Nephron progenitor cell (in vitro differentiated cells): ENCODE measurements at places on chromosomes 16 and 17.

DNA sequence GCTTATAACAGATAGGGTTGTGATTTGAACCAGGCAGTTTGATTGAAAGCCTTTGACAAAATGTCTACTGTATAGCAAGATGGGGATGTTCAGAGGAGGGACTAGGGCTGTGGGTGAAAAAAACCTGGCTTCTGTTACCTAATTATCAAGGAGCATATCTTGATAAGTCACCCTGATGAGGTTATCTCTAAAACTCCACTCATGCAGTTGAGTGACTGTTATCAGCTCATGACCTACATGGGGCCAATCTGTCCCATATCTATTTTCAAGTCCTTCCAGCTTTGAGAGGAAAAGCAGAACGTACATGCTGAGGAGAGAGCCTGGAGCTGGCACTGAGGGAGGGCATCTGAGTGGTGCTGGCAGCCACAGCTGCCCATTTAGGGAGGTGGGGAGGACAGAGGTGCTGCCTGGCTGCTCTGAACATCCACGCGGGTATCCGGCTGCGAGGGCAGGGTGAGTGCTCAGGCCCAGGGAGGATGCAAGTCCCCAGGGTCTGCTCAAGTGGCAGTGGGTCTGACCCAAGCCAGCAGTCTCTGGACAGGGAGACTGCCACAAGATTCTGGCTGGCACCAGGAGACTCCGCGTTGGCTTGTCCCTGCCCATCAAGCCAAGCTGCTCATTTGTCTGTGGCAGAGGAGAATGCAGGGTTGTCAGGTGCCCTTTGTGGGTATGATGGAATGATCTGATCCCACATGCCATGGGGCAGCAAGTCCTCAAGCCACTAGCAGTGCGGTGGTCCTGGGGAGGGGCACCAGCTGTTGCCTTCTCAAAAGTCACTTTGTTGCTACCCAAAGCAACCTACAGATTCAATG is 29.2 kb downstream of the ATPAF2 start:
- no peak for DNase-seq

DNA sequence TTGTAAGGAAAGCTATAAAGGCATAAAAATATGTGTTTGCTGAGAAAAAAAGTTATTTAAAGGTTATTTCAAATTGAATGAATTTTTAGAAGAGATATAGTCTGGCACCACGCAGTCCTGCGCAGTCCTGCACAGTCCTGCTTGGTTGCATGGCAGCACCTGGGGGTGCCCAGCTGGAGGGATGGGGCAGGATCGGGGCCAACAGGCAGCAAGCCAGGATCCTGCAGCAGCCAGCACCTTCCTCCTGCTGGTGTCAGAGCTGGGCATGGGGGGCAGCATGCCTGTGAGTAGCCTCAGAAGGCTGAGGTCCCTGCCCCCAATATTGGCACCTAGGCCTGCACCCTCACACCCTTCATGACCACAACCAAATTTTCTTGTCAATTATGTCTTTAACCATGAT is 46.0 kb downstream of the GLG1 start:
- DNase-seq, result no peak

GRCh38 chr16:84810518-84811273 is 9.1 kb upstream of the CRISPLD2 start:
- no peak for DNase-seq

- no peak for DNase-seq
Observed at GRCh38 chr16:15976929-15977637, 27.7 kb downstream of the ABCC1 start.

GRCh38 chr17:21358682-21359482 is 17.3 kb upstream of the KCNJ12 start:
- no peak for DNase-seq

- peak; percentile 94 for DNase-seq
Observed at GRCh38 chr17:43846221-43846712, 709 bp upstream of the CD300LG start.

DNA sequence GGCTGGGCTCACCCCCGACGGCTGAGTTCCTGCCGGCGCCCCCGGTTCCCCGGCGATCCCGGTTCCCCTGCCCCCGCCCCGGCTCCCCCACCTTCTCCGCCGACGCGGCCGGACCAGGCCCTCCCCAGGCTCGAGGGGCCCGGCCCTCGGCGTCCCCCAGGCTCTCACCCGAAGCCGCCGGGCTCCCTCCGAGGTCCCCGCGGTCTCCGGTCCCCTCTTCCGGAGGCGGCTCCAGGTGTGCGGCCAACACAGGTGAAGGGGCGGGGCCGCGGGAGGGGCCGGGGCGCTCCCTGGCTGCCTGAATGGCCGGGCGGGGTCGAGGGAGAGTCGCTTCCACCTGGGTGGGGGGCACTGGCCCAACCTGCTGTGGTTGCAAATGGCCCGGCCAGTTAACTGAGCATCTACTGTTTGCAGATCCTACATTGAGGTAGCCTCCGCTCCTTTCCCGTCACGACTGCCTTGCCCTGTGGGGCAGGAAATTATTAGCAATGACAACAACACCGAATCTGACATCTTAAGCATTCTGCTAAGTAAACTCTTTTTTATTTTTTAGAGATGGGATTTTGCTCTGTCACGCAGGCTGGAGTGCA is at the start of gene BICDL2:
BICDL2 (minus strand) TSS at position 219 of the 590 bp plus-strand sequence. CDS start 1,448 bp downstream, outside the sequence.
- DNase-seq, result no peak

GRCh38 chr16:28182801-28183200 is 29.0 kb downstream of the XPO6 start:
- DNase-seq, result no peak

GRCh38 chr16:14111713-14112538 is 40.8 kb downstream of the MRTFB start:
- no peak for DNase-seq

DNA sequence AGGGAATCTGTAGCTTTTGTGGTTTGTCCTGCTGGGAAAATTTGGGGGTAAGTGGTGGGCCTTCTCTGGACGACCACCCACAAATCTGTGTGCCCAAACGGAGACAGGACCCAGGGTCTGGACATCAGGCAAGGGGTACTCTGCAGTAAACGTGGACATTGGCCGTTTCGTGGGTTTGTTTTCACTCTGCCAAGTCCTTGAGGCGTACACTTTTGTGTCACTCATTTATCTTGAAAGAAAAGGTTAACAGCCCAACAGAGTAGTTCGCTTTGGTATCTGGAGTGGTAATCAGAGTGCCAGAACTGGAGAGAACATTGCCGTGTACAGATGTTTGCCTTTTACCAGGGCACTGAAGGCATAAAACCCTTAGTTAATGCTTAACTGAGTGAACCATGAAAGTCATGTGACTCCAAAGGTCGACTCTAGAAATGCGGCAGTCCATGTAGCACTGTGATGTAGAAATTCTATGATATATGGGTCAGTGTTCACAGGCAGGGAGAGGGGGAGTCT is 15.4 kb downstream of the NAA60 start:
- no peak for DNase-seq

GRCh38 chr16:24499193-24499814 is 40.1 kb upstream of the RBBP6 start:
- peak; percentile 53 for DNase-seq
